ENCODE measurements at places on chromosomes 6 and 20. TPM values are rescaled to one million over a fixed set of nuclear protein-coding genes. Genes with fewer than 3 reads are reported as not detected.

Gene BMP7
- total RNA-seq, result not detected

Gene BEND6
- total RNA-seq, result 11.9 TPM

Gene TNXB
- not detected for total RNA-seq

Gene TEAD3
- total RNA-seq, result 24.4 TPM

Gene TBX18
- total RNA-seq, result 35.1 TPM

GRCh38 chr20:64129146-64129782 lies 21.9 kb upstream of the NPBWR2 start:
- DNase-seq, result no peak

- no peak for DNase-seq
Measured at GRCh38 chr6:34544776-34545471, 11.2 kb downstream of the SPDEF start.

All from SJSA1 (cell line).